Activated CD4-positive, alpha-beta T cell treated with anti-CD3 and anti-CD28 coated beads for 24 hours (primary cell): ENCODE measurements at places on chromosomes 7 and 10.

- DNase-seq = peak; percentile 83
These were observed 40.2 kb upstream of the ZNF518A start for GRCh38 chr10:96089670-96090462.

- no peak for DNase-seq
These were observed 24.0 kb downstream of the HOXA1 start for GRCh38 chr7:27071622-27072390.

DNA sequence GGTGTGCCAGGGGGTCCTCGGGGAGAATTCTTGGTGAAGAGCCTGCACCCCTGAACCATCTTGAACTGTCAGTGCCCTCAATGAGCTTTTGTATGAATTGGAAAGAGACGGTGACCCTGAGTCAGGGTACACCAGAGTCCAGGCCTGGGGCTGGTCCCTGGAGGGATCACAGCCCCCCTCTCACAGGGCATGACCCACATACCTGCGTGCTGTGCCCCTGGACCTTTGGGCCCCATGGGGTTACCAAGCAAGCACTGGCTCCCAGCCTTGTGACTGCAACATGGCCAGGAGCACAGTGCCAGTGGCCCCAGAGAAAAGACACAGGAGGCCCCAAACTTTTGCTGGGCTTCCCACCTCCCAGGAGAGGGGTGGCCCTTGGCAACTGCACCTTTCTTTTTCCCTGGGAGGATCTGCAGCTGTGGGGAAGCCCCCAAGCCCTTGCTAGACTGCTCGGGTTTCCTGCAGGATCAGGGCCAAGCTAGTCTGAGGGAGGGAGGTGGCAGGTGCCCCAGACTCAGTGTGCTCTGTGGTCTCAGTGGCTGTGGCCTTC, 153.5 kb downstream of the ZNF248 start:
- DNase-seq = no peak

- no peak for DNase-seq
These were observed 72.7 kb upstream of the TRIL start for GRCh38 chr7:29030781-29031275.

- DNase-seq = peak; percentile 6
These were observed 85.8 kb downstream of the NRP1 start for GRCh38 chr10:33248638-33249037.

DNA sequence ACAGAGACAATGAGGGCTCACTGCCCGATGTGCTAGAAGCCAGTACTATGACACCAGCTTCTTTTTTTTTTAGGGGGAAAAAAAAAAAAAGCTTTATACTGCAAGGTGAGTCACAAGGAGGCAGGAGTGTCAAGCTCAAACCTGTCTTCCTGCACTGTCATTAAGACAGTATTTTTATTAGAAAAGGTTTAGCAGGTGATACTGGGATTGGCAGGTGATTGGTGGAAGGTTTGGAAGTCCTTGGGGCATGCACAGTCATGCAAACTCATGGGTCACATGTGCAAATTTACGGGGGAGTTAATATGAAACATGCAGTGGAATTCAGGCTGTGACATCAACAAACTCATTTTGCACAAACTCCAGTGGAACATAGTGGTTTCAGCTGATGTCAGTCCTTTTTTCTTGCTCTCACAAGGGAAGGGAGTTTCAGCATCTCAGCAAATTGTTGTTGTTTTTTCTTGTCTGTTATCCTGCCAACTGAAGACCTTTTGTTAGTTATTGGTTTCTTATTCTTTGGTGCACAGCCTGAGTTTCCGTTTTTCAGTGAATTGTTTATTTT, 530.6 kb downstream of the ANKRD7 start:
- no peak for DNase-seq

- DNase-seq = no peak
These were observed 28.6 kb downstream of the JAZF1 start for GRCh38 chr7:28151965-28152364.

DNA sequence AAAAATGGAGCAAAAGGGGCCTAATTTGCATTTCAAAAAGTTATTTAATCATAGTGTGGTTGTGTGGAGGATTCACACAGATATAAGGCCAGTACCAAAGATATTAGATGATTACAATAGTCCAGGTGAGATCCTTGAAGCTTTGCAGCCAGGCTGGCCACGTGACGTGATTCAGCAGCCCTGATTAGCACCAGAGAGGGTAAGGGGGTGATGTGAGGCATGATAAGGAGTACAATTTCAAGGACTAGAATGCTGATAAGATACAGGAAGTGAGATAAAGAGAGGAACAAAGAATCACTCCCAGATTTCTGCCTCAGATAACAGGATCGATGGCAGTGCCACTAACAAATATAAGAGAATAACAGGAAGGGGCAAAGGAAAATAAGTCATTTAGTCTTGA, 108.4 kb upstream of the PALS2 start:
- no peak for DNase-seq

- no peak for DNase-seq
These were observed 49.1 kb upstream of the GSAP start for GRCh38 chr7:77465256-77465655.

GRCh38 chr7:128937271-128937646, 468 bp upstream of the IRF5 start:
- DNase-seq = no peak

DNA sequence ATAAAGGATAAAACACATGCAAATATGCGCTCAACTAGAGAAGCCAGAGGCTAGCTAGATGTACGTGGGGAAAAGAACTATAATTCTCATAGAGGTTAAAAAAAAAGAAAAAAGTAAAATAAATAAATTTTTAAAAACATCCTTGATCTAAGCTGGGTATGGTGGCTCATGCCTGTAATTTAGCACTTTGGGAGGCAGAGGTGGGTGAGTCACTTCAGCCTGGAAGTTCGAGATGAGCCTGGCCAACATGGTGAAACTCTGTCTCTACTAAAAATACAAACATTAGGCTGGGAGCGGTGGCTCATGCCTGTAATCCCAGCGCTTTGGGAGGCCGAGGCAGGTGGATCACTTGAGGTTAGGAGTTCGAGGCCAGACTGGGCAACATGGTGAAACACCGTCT, 18.6 kb upstream of the HSPA12A start:
- no peak for DNase-seq

DNA sequence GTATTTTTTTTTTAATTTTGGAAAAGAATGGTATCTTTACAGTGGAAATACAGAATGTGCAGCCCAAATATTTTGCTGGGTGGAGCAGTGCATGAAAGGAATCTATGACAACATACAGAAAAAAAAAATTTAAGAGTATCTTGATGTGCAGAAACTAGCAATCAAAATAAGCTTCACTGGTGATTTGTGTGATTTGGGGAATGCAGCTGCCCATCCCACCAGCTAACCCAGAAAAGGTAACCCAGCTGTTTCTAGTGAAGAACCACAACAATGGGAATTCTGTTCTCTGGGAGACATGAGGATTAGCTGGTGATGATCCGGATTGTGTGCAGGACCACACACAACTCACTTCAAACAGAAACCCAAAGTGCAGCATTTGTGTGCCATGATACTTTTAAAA, 375.5 kb downstream of the SEMA3D start:
- DNase-seq = no peak

DNA sequence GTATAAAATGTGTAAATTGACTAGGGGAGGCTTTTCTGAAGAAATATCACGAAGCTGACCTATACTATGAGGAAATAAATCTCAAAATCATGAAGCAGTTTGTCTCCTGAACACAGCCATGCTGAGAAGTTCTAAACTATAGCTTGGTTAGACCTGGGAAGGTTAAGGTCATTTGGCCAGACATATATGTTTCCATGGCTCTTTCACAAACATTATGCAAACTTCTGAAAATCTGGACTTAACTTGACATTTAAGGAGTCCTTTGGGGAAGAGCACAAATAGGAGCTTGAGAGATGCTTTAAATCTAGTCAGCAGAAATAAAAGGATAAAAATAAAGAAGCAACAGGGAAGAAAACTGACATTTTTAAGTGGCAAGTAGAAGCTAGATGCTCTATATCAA, 115.9 kb upstream of the MEOX2 start:
- DNase-seq = no peak

GRCh38 chr7:90081621-90082020, 72.6 kb upstream of the STEAP1 start:
- no peak for DNase-seq

GRCh38 chr10:131480066-131480465, 168.5 kb upstream of the TCERG1L start:
- DNase-seq = no peak

DNA sequence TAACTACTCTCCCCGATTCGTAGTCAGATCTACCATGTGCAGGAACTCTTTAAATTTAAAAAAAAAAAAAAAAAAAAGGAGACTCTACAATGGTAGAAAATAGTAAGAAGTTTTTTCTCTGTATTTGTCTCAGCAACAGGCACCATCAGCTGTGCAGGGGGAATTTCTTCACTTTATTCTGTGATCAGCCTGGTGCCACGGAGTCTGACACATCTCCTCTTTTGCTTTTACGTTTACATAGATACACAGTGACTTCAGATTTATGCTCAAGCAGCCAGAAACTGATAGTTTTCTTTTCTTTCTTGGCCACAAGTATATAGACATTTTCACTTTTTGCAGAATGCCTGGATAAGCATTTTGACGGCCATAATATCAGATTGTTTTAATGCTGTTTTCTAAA, 190.6 kb upstream of the AKR1E2 start:
- no peak for DNase-seq

DNA sequence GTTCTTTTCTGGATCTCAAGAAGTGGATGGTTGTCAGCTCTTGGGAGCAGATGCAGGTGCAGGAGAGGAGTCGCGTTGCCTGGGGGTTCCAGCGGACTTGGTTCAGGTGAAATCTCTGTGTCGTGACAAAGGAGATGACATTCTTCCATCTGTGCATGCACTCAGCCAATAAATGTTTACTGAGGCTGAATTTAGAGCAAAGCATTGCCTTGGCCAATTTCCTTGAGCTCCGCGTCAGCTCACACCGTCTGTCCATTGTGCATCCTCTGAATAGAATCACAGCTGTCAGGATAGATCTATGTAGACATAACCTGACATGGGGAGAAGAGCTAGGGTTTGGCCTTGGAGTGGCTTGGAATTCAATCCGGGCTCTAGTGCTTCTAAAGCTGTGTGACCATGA, 343.7 kb downstream of the GLRX3 start:
- no peak for DNase-seq

DNA sequence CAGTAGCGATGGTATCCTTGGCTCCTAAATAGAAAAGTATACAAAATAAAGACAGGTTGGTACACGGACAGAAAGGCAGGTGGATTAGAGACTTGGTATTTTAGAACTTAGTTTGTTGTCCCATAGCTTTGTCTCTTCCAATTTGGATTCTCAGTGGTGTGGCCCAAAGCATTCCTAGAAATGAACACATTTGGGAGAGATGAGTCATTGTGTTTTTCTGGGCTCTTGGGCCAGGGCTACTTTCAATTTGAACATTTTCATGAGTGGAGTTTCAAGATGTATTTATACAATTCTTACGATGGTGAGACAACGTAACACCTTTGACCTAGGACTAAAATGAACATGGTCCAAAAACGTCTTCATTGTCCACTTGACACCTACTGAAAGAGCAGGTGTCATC, 225.1 kb upstream of the YAE1 start:
- DNase-seq = no peak

GRCh38 chr7:20229646-20230500, 12.7 kb upstream of the MACC1 start:
- DNase-seq = no peak

GRCh38 chr10:130226012-130226411, 89.8 kb downstream of the GLRX3 start:
- DNase-seq = no peak

- peak; percentile 6 for DNase-seq
These were observed 527 bp downstream of the AKR1B1 start for GRCh38 chr7:134458341-134458805.

DNA sequence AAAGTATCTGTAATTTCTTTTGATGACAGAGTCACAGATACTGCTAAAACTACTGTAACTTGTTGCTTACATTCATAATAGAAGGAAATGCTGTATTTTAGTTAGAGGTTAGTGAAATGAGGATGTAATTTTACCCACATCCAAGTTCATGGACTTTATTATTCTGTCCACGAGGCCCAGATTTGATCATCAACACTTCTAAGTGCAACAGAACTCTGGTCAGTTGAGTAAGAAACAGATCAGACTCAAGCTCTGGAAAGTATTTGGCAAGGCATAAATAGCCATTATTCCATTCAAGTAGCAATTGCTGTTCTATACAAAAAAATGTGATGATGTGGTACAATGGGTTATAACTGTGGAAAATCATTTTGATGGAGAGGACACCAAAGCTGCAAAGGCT, 22.3 kb downstream of the ACADSB start:
- no peak for DNase-seq

GRCh38 chr10:89845541-89846280, 144.3 kb downstream of the KIF20B start:
- no peak for DNase-seq

DNA sequence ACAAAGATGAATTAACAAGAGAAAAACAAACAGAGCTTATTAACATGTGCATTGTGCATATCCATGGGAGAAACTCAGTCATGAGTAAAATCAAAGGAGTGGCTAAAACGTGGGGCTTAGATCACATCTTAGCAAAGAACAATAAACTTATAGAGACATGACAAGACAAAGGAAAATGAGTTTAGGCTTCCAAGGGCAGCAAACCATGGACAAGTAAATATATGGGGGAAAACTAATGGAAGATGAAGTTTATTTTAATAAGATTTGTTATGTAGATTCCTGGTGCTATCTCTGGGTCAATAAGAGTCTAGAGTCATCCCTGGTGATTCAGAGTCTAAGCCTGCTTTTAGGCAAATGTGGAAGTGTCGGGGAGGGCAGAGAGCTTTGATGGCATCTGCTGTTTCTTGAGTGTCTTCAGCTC, 87.2 kb upstream of the PLPP4 start:
- no peak for DNase-seq

DNA sequence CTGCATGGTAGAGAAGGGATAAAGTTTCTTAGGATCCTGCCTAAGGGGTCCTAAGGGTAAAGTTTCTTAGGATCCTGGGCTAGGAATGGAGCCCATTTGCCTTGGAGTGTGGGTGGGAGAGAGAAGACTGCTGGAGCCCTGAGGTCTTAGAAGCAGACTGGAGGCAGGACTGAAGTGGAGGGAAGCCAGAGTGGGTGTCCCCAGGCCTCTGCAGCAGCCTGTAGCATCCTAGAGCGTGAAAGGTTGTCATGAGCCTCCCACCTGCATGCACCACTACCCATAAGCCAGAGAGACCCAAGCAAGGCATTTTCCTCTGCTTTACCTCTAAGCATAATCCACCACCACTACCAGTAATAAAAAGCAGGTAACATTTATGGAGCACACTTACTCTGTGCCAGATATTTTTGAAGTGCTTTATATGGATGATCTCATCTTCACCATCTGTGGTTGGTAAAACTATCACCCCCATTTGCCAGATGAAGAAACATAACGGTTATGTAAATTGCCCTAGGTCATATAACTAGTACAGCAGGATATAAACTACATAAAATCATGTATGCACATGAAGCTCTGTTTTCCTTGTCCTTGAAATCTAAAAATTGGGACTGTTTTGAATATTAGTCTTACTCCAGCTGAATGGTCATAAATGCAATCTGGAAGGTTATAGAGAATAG, 103.5 kb upstream of the CCDC6 start:
- DNase-seq = no peak

GRCh38 chr7:81990395-81990794, 220.5 kb upstream of the HGF start:
- DNase-seq = no peak

- no peak for DNase-seq
These were observed 3.0 kb downstream of the GPRIN2 start for GRCh38 chr10:46553238-46554049.

- DNase-seq = no peak
These were observed 658.6 kb downstream of the CCSER2 start for GRCh38 chr10:84987039-84987438.
